ENCODE measurements at places on chromosomes 12 and 14.

- DNase-seq: no peak
Observed at GRCh38 chr14:94113073-94113472, 2.5 kb downstream of the IFI27 start.

- no peak for DNase-seq
Observed at GRCh38 chr14:103021684-103022001, 35.7 kb downstream of the CDC42BPB start.

- DNase-seq: no peak
Observed at GRCh38 chr14:75048101-75048500, 3.2 kb downstream of the MLH3 start.

DNA sequence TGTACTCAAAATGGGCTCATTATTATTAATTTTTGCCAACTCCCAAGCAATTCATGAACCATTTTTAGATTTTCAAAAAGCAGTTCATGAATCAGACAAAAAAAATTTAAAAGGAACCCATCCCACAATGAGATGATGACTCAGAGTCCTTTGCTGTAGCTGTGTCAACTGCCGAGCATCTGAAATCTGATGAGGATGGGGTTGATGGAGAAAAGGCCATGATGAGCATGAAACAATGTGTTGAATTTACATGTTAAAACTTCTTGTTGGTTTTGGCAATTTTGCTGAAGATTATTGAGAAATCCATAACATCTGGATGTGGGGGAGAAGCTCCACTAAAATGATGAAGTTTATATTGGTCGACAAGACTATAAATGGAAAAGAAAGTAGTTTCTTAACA is 378.0 kb downstream of the FOXG1 start:
- no peak for DNase-seq

DNA sequence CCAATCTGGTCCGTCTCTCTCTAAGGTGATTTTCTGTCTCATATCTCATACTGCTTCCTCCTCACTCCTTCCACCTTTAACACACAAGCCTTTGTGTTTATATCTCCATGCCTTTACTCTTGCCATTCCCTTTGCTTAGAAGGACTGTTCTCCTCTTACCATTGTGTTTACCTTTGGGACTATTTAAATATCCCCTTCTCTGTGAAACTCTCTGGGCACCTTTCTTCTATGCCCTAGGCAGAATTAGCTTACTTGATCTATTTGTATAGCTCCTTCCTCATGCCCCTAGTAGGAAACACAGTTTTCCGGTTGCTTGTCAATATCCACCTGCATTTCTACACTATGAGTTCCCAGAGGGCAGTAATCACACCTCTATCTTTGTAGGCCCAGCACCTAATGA is 3.9 kb upstream of the AMHR2 start:
- no peak for DNase-seq

DNA sequence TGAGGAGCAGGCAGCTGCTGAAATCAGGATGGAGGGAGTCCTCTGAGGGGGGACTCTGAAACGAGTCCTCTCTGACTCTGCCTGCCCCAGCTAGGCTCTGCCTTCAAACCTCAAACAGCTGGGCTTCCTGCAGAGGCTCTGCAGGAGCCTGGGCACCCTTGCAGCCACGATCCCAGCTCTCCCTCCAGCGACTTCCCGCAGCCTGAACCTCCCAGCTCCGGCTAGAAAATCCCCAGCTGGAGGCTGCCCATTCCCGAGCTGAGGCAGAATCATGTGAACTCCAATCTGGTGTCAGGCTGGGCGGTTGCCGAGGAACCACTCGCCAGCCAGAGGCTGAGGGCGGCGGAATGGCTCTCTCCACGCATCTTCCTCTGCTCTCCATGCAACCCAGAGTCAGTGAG is at the start of gene GPR68:
Gene GPR68, minus strand, starts transcription at position 204 of the 401 bp plus-strand sequence. CDS start 9,654 bp downstream, outside the sequence.
- DNase-seq: no peak

DNA sequence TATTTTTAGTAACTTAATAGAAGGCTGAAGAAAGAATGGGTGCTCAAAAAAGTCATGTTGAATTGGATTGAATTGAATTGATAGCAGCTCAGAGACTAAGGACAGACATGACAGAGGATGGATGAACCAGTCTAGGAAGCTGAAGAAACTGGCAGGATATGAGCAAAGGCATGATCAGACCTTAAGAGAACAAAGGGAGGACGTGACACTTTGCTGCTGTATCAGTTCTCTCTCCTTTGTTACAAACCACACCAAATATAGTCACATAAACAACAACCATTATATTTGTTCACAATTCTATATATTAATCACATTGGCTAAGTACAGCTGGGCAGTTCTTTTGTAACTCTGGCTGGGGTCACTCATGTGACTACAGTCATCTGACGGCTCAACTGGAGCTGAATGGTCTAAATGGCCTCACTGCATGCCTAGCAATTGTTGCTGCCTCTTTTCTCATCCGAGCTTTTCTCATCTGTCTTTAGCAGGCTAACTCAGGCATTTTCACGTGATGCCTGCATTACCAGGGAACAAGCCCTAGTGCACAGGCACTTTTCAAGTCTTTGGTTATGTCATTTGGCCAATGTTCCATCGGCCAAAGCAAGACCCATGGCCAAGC is 355.0 kb downstream of the ETNK1 start:
- DNase-seq: no peak
